A549 treated with CORT108297 at 1 μM for 4 hours (cell line): ENCODE measurements at places on chromosomes 13 and 19. TPM values are rescaled to one million over a fixed set of nuclear protein-coding genes. Genes with fewer than 3 reads are reported as not detected.

The UBE2L5 gene
- not detected in 5 replicates for total RNA-seq

The ACP7 gene
- total RNA-seq: 0.12 to 0.22 TPM (median 0.14 TPM) in 5 replicates

The KLK4 gene
- total RNA-seq: 0.08 to 0.39 TPM (median 0.11 TPM) in 5 replicates

The KLK8 gene
- total RNA-seq: not detected in 5 replicates

The OSCAR gene
- 0.30 to 0.57 TPM (median 0.36 TPM) in 5 replicates for total RNA-seq

The KLK3 gene
- total RNA-seq: not detected in 5 replicates

The CA11 gene
- total RNA-seq: 9.4 to 11.1 TPM (median 11.0 TPM) in 5 replicates
